HL-60 (cell line): ENCODE measurements at places on chromosomes 3 and 15.

DNA sequence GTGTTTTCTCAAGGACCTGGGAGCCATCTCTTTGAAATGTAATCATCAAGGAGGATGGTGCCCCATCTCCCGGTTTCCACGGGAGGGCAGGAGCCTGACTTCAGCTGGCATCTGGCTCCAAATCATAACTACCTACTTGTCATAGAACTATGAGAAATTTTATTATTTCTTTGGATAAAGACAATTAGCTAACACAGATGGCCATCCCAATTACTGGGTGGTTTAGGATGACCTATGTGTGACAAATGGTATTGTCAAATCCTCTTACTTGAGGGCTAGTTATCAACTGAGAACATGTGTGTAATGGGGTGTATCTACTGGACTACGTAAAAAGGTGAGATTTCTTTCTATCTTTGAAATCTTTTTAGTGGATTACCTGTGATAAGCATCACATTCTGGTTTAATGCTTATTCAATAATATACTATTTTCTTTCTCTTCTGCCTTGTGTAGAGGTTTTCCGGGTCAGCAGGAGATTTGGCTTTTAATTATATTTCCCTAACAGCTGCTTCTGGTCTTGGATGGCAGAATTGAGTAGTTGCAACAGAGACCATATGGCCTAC is 15.3 kb upstream of the PARP14 start:
- no peak for DNase-seq

- DNase-seq, result no peak
Observed at GRCh38 chr15:94004697-94005096, 226.7 kb upstream of the MCTP2 start.

DNA sequence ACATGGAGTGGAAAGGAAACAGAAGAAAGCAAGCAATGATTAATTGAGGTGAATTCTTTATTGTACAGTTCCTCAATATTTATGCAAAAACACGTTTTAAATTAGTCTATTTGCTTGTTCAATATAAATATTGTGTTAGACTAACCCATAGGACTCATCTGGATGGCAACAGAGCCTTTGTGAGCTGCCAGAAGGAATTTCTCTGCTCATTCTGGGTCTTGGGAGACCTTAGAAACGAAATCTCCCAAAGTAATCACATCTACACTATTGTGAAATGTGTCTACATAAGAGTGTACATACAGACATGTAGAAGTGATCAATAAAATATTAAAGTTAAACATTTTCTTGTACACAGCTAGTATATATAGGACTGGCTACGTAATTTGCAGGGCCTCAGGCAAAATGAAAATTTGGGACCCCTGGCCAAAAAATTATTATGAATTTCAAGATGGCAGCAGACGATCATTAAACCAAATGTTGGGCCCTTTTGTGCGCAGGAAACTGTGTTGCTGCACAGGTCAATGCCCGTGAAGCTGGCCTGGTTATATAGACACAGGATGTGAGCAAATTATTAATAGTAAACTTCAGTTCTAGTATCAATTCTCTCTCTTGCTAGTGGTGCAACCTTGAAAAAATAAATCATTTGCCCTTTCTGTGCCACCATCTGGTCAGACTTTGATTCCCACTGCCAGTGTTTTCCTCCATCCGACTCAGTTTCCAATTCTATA is 83.3 kb downstream of the MINAR1 start:
- no peak for DNase-seq

GRCh38 chr3:27684302-27684701 is 37.8 kb downstream of the EOMES start:
- DNase-seq, result no peak

DNA sequence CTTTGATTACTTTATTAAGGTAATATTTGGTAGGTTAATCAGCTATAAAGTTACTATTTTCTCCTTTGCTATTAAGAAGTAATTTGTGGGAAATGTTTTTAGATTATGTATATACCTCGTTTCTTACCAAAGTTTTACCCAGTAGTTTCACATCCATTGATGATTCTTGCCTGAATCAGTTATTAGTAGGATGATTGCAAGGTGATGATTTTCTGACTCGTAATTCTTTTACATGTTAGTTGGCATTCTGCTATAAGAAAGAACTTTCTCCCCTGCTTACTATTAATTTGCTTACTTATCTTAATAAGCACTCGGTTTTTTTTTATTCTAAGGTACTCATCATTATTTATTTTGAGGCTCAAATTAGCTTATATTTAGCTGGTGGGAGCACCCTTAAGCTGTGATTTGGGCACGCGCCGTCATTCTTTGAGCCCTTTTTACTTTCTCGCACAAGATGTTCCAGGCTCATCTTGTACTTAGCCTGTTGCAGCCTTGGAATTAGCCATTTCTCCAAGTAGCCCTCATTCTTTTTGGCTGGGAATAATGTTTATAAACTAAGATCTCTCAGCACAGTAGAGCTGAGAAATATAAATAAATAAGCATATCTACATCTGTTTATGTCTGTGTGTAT is 15.3 kb downstream of the USP3 start:
- no peak for DNase-seq

DNA sequence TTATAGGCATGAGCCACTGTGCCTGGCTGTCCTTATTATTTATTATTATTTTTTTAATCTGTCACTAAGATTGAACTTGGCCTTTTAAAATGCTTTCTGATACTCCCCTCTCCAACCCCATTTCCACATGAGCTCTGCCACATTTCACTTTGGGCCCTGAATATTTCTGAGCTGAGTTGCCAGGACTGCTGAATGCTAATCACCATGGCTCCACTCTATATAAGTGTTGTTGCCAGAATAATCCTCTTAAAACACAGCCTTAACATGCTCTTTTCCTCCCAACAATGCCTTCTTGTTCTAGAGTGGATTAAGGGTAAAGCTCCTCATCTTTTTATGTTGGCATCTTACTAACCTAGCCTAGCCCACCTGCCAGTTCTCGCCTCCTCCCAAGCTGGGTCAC is 124.4 kb downstream of the PDZRN3 start:
- no peak for DNase-seq

- DNase-seq, result no peak
Observed at GRCh38 chr3:154795582-154795981, 284.5 kb upstream of the MME start.

DNA sequence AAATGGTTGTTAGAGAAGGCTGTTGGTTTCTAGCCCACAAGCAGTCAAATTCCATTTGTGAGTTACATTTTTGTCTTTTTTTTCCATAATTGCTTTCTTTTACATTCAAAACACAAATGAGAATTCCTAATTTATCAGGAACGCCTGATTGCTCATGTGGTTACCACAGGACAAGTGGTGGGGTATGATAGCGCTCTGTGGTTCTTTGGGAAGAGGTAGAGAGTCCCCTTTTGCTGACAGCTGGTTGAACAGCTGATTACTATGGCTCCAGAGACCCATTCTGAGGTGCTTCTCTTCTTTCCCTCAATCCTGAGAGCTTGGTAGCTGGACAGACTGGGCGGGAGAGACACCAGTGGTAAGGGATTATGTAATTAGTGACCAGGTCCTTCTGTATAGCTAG is 24.4 kb downstream of the CNOT10 start:
- no peak for DNase-seq

- no peak for DNase-seq
Observed at GRCh38 chr15:60358935-60359682, 38.7 kb downstream of the ANXA2 start.

- DNase-seq, result no peak
Observed at GRCh38 chr3:65685621-65686235, 353.0 kb downstream of the MAGI1 start.

GRCh38 chr3:60135474-60135873 is 1085.6 kb upstream of the CFAP20DC start:
- no peak for DNase-seq

DNA sequence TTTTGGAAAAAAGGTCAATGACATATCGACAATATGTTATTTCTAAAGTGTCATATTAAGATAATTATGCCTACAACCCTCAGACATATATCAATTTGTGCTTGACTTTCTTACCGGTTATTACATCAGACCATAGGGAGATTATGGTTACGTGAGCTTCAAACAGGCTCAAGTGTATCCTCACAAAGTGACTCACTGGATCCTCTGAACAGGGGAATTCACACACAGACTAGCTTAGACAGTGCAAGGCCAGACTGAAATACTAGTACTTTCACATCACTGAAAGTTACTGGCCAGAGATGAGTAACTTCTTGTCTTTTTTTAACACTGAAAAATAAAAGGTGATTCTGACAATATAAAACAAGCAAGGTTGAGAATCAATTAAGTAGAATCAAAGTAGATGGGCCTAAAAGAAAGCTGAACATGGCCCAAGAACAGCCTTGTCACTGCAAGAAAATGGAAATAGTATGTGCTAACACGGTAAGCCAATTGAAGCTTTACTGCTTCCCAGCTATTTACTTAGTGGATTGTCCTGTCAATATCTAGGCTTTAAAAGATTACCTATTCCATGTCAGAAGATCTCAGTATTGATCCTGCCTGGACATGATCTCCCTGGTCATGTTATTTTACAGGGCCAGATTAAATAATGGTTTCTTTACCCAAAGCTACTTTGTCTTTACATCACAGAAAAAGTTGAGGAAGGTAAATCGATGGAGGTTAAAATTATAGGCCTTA is 848.6 kb downstream of the ROBO1 start:
- no peak for DNase-seq

DNA sequence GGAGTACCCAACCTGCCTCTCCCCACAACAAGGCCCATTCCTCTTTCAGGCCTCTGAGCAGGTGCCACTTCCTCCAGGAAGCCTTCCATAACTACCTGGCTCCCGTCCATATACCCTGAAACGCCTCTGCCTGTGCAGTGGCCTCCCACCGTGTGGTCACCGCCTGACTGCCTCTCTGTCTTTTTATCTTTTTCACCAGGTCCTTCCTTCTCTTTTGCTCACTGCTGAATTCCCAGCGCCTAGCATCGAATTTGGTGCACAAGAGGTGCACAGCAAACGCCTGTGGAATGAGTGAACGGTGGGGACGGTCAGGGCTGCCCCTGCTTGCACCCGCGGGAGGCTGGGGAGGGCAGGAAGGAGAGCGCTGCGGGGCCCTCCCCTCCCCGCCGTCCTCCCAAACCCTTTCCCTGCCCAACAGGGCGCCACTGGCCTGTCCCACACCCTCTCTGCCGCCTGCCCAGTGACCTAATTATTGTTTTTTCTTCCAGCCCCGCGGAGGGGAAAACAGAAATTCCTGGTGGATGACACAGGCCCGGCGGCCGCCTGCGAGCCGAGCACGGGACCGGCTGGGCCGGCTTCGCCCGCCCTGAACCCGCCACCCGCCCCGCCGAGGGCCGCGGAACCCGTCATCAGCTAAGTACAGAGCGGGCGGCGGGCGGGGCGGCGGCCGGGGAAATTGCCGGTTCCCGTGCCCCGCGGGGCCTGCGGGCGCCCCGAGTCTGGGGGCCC is 140.1 kb downstream of the SMAD6 start:
- no peak for DNase-seq

- DNase-seq, result no peak
Observed at GRCh38 chr3:142007710-142008399, 131.4 kb downstream of the ATP1B3 start.

DNA sequence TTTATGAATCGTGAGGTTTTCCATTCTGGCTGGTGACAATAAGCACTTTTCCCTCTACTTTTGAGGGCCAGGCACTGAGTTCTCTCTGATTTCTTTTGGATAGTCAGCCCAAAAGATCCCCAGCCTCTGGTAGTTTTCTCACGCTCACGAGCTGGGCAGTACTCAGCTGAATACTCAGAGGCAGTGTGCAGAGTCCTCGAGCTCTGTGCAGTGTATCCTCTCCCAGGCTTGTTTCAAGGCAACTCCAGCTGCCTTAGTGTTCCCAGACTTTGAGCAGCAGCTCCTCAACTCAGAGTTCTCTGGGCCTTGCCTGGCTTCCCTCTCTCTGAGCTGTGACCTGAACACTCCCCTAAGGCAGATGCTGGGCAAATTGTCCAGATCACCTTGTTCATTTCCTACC is 59.1 kb upstream of the IQSEC1 start:
- DNase-seq, result no peak

GRCh38 chr3:22117091-22117490 is 366.1 kb upstream of the ZNF385D start:
- no peak for DNase-seq

- no peak for DNase-seq
Observed at GRCh38 chr3:62134061-62134496, 239.3 kb downstream of the FEZF2 start.

DNA sequence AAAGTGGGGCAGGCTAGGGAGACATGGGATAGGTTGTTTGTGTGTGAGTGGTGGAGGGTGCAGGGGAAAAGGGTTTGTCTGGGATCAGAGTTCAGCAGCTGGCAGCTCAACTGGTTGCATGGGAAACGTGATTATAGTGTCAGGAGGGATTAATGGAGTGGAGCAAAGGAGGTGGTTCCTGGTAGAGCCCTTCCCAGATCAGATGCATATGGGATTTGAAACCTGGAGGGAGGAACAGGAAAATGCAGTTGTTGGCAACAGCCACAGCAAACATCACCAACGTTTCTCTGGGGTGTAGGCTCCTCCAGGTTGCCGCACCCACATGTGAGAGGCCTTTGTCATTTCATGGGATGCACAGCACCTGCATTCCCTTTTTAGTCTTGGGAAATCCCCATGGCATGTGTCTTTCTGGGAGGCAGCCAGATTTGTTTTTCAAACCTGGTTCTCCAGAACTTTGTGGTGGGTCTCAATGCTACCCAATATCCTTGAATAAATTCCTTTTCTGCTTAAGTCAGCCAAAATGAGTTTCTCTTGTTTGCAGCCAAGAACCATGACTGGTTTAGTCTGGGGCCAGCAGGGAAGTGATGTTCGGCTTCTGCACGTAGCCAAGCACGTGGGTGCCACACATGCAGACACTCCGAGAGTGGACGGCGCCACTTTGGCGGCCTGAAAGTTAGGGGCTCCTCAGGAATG is 61.3 kb downstream of the BDH1 start:
- DNase-seq, result no peak

DNA sequence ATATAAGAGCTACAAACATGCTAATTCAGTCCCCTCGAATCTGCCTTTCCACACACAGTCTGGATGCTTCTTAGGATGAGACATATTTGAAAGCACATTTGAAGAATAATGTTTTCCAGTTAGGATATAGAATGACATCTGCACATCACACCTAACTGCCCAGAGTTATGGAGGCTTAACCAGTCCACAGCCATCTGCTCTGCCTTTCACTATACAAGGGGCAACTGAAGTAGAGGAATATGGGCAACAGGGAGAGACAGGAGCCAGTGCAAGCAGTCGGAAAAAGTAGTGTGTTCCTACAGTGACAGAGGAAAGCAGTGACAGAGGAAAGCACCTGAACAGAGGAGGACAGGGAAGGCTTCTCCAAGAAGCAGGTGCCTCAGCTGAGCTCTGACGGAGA is 79.0 kb upstream of the CLDN18 start:
- DNase-seq, result no peak
